Hematopoietic multipotent progenitor cell treated with erythropoietin and hydrocortisone succinate and interleukin-3 and kit ligand, for 17 days (in vitro differentiated cells): ENCODE measurements at places on chromosomes 12 and 14.
A peak's percentile ranks its signal among the peaks of the same experiment; 100 is the strongest.

GRCh38 chr12:31589904-31590641 lies 863 bp downstream of the DENND5B start:
- DNase-seq = no peak

DNA sequence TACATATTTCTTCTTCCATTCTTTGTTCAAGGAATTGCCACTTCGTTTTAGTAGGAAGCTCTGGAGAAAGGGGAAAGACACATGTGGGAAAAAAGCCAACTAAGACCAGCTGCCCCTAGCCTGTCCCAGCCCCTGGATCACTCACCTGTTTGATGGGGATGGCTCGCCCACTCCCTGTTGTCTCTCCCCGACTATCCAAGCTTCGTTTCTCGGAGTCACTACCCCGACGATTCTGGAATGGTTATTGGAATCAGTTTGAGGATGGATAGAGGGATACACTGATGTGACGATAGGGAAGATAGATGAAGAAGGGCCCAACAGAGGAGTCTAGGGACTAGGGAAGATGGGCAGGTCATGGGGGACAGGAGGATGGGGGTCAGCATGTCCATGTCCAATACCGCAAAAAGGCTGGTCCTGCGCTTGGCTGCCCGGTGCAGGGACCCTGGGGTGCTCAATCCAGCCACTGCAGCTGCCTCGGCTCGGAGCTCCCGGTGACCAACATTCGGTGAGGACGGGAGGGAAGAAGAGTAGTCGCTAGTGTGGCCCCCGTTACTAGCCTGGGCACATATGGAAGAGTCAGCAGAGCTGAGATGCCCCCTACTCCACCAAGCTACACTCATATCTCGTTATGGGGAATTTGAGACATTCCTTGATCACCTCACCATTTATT lies 7.0 kb downstream of the AGAP2 start:
- no peak for DNase-seq

DNA sequence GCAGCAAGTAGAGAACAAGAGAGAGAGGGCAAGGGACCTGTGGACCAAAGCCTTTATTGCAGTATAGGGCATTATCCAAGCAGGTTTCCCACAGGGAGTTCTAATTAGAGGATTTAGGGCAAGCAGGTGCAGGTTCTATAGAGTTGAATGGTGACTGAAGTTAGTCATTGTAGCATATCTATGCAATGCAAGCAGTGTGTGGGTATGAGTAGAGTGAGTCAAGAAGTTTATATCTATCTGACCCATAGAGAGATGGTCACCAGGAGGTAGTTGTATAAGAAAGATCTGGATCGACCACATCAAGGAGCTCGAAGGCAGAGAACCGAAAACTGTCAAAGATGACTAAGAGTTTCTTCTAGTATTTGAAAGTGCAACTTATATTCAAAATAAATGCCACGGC lies 167.3 kb downstream of the PLCZ1 start:
- DNase-seq = no peak

DNA sequence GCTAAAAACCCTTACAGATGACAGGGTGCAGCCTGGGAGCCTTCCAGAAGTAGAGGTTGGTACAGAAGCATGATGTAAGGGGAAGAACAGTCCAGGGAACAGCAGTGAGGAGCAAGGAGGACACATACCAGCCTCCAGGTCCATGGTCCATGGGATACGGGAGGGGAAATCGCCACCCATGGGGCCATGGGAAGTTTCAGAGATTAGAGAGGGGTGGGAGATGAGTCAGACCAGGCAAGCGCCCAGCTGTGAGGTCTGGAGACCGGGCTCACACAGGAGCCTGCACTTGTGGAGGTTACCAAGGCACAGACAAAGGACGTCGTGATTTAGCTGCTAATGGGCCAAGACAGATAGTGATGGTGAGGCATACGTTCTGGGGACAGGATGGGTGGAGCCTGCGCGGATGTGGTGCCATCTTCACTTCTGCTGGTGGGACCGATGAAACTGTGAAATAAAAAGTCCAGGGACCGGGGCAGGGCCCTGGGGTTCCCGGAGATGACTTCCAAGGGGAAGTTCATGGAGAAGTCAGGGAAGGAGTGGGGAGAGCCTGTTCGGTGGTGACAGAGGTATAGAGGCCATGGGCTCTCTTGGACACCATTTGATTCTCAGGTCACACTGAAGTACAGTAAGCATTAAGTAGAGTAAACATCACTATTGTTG lies 17.7 kb upstream of the LRP1-AS start:
- DNase-seq = no peak

- no peak for DNase-seq
Observed at GRCh38 chr12:28278499-28278898, 88.2 kb downstream of the CCDC91 start.

DNA sequence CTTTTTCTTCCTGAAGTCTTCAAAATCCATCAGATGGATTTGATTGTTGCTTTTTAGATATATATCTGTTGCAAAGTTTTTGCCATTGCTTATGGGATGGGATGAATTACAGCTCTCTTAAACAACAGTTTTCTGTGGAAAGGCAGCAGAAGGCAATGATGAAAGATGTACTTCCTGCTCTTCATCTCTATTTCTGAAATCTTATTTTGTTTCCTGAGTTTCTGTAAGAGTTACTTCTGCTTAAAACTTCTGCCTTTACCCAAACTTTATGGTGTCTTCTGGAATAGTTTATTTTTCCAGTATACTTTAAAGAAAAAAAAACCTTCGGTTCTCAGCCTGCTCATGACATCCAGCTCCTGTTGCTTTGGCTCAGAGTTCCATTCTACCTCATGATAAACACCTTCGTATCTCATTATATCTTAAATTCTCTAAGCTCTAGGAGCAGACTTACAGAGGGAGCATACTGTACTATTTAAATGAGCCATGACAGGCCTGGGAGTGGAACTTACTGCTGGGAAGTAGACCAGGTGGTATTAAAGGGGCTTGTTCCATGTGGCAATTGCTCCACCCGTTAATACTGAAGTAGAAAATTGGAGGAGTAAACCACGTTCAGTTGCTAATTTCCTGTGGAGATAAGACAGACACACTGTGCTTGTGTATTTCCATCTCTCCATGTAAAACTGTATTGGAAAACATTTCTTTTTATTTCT lies 288.4 kb downstream of the FBXL14 start:
- no peak for DNase-seq

DNA sequence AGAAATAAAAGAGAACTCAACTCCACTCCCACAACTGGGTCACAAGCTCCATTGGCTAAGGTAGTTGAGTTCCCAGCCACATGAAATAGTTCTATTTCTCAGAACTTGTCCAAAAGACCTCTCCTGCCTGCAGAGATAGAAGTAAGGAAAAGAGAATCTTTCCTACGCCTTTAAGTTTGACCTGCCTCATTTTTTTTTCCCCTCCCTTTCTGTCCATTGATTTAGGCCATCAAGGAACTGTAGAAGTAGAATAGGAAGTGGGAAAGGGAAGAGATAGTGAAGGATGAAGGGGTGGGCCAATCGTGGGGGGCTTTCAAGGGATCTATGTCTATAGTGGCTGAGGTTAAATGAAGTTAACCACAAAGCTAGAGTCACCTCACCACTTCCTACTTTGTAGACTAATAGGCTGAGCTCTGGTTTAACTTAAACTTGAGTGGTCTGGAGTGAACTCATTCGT lies 13.9 kb upstream of the NUDT4 start:
- DNase-seq = peak; percentile 28

GRCh38 chr14:87940382-87940781 lies 52.6 kb downstream of the GALC start:
- no peak for DNase-seq

GRCh38 chr12:11727133-11727664 lies 77.7 kb downstream of the ETV6 start:
- no peak for DNase-seq

DNA sequence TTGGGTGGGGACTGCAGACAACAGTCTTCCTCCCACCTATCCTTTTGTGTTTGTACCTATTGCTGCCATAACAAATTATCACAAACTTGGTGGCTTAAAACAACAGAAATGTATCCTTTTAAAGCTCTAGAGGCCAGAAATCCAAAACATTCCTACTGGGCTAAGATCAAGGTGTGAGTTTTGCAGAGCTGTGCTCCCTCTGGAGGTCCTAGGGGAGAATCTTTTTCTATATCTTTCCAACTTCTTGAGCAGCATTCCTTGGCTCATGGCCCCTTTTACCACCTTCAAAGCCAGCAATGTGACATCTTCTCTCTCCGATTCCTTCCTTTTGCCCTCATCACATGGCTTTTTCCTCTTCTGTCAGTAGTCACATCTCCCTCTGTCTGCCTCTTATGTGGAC lies 190.6 kb downstream of the TTC8 start:
- no peak for DNase-seq

DNA sequence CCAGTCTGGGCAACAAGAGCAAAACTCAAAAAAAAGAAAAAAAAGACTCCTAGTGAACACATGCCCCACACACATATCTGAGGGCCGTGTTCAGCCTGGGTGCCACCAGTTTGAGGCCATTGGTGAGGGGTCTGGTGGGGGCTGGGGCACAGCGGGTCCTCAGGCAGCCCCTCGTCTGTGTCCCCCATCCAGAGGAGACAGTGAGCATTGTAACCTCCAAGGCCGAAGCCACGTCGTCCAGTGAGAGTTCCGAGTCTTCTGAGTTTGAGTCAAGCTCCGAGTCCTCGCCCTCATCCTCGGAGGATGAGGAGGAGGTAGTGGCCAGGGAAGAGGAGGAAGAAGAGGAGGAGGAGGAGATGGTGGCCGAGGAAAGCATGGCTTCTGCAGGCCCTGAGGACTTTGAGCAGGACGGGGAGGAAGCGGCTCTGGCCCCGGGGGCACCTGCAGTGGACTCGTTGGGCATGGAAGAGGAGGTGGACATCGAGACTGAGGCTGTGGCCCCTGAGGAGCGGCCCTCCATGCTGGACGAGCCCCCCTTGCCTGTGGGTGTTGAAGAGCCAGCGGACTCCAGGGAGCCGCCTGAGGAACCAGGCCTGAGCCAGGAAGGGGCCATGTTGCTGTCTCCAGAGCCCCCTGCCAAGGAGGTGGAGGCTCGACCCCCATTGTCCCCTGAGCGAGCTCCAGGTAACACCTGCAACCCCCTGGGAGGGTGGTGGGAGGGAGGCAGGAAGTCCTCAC lies 15.6 kb downstream of the SETD1B start:
- no peak for DNase-seq

DNA sequence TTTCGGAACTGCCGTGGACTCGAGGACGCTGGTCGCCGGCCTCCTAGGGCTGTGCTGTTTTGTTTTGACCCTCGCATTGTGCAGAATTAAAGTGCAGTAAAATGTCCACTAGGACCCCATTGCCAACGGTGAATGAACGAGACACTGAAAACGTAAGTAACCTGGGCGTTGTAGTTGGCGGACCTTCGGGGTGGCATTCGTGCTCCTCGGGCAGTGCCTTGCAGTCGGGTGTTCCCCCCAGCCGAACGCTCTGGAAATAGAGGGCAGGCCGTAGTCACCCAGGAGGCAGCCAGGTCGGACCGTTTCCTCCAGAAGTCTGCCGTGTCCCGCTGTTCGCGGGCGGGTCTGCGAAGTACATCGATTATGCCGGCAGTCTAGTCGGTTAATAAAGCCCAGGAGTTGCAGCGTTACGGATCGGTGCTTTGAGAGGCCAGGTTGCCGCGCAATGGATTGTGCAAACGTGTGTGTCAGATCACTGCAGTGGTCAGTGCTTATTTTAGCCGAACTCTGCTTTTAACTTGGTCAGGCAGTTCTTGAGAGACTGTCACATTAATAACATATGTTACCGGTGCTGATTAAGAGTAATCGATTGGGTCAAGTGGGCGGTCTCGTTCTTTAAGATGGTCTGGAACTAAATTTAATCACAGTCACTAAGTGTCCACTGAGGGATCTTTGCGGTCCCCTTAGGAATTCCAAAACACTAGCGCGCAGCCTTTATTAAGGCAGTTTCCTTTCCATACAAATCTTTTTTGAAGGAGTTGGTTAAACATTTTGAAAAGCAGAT lies 906 bp downstream of the MARK3 start:
- peak; percentile 62 for DNase-seq

GRCh38 chr12:98343002-98343567 lies 172.3 kb upstream of the TMPO start:
- no peak for DNase-seq

DNA sequence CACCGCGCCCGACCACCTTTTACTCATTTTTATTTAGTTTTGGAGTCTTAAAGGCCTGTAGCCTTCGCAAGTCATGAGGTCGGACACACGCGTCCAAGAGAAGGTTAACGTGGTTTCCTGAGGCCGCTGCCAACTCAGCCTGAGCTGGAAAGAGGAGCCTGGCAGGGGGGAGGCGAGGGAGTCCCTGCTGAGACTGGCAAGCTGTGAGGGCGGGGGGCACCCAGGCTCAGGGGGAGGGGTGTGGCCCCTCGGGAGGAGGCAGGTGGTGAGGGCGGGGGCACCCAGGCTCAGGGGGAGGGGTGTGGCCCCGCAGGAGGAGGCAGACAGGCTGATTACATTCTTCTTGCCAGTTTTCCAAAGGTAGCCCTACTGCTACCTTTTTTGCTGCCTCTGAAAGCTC lies 143.2 kb downstream of the PIWIL1 start:
- no peak for DNase-seq

GRCh38 chr12:128047266-128048060 lies 219.5 kb upstream of the TMEM132C start:
- no peak for DNase-seq

DNA sequence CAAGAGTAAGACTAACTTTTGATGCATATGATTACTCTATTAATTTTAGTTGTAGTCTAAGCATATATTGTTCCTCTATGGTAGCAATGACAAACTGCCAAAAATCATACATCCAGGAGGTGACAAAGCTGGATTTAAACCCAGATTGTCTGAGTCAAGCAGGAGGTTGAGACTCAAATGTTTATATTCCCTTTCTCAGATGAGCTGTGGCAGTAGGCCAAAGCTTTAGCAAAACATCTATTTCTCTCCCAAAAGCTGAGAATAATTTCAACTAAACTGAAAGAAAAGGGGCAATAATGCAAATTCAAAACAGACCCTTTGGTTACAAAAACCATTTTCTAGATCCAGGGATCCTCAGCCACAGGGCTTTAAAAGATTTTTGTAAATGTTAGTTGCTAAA lies 173.6 kb downstream of the SEC23A start:
- no peak for DNase-seq

DNA sequence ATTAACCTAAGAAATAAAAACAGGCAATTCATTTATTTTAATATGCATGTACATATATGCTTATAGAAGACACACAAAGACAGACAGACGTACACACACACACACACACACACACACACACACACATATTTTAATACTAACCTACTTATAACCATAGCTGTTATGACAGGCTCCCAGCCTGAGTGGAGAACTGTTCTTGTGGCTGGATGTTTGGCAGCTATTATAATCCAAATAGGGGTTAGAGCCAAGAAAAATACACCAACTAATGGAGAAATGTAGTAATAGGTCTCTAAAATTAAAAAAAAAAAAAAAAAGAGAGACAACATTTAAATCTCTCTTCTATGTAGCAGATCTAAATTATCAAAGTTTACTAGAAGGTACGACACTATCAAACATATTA lies 91.8 kb downstream of the SLC41A2 start:
- no peak for DNase-seq

DNA sequence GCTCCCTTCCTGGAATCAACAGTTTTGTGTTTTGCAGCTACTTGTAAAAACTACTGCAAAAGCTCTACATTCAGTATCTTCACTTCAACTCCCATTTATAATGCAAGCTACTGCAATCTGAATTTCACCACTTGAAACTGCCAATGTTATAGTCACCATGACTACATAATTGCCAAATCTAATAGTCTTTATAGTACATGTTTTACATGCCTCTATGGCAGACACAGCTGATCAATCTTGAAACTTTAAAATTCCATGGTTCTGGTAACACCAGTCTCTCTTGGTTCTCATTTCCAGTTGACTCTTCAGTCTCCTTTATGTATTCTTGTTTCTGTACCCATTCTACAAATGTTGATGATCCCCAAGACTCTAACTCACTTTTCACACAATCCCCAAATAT lies 185.9 kb downstream of the MED13L start:
- DNase-seq = no peak
